ENCODE measurements at places on chromosomes 16 and 17.

DNA sequence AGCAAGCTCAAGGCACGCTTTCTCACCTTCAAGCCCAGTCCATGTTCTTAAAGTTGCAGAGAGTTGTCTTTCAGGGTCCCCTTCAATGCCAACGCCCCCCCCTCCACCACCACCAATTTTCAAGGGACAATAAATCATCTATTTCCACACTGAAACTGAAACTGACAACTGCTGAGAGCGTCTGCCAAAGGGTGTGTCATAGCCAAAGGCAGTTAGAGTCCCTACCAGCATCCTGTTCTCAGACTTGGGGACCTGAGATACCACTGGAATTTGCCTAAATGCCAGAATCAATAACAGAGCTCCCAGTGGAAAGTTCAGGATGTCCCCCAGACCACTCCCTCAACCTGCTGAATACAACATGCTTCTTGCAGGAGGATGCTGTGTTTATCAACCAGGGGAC is 133.2 kb upstream of the SOX9 start:
- DNase-seq = no peak

DNA sequence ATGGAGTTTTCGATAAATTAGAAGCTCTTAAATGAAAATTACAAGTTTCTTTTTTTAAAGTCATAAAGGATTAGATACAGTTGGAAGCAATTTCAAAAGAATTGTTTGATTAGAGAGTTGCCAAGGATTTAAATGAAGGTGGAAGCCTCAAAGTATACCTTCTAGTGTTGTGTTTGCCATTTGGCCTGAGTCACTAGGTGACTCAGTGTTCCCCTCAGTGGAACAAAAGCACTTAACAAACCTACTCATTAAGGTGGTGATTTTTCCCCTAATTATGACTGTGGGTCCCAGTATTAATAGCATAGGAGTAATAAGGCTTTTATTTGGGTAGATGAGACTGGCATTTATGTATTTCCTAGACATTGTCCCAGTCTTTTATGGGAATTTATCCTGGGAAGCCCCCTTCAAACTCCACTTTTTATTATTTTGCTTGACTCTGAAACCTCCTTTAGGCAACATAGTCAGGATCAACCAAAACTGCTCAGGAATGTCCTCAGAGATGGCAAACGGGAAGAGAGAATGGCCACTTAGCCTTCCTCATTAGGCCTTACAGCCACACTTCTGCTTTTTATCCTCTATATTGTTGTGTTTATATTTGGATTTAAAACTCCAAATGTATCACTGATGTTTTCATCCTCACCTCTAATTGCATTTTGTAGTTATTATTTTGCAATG is 161.0 kb downstream of the FTO start:
- DNase-seq = no peak

GRCh38 chr16:31204871-31205666 is 2.5 kb upstream of the PYCARD start:
- DNase-seq = no peak

GRCh38 chr17:19590451-19590850 is 56.8 kb downstream of the SLC47A1 start:
- no peak for DNase-seq

DNA sequence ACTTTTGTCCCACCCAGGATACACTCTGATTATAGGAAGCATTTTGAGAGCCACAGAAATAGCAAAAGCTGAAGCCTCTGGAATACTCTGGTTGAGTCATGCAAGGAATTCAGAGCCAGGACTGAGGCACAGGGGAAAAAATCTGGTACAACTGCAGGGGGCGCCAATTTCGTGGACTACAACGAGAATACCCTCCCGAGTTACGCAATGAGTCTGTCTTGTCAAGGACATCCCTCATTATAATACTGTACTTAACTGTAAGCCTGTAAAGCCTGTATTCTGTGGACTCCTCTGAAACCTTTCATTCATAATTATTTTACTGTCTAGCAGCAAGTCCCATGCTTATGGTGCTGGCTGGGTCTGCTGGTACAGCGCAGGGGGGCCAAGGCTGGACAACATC is 7.8 kb downstream of the HOXB1 start:
- DNase-seq = no peak

All from eye (tissue), 1 donor.